ENCODE measurements at places on chromosomes 3 and 15.
A peak's percentile ranks its signal among the peaks of the same experiment; 100 is the strongest.

GRCh38 chr3:184186184-184186901, at the start of gene ABCF3:
Gene ABCF3 (plus strand): TSS chr3:184186199. CDS start chr3:184186208, 9 bp downstream.
- peak; percentile 50 for DNase-seq

- DNase-seq: peak; percentile 62
These were observed 44.0 kb downstream of the PSMD6 start for GRCh38 chr3:63979093-63979885.

GRCh38 chr15:81105545-81105944, 28.5 kb upstream of the CFAP161 start:
- DNase-seq: no peak

DNA sequence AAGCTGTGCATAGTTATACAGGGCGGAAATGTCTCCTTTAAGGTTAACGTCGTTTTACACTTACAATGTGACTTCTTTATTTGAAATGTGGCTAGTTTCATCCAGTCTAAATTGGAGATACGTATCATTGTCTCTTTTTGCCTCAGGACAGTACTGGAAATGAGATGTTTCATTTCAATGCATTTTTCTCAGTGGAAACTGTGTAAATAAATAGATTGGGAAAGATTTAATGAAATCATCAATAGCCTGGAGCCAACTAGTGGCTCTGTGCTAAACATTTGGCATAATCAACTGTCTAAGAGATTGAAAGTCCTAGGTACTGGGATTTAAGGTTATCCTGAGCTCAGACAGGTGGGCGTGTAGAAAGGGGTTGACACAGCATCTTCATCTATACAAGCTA, 691.5 kb upstream of the CCDC54 start:
- DNase-seq: no peak

DNA sequence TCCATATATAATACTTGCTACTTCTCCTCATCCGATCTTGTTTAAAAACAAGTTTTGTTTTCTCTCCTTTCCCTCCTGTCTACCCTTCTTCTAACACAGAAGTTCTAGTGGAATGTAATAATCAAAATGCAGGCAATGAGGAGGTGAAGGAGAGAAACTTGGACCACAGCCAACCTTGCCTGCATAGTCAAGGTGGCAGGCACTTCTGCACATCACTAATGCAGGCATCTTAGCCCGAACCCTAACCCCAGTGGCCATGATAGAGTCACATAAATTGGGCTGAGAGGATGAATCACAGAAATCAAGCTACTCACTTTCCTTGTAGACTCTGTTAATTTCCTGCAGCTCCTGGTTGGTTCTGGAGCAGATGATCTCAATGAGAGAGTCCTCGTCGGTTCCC, 41.0 kb downstream of the ANXA2 start:
- no peak for DNase-seq

DNA sequence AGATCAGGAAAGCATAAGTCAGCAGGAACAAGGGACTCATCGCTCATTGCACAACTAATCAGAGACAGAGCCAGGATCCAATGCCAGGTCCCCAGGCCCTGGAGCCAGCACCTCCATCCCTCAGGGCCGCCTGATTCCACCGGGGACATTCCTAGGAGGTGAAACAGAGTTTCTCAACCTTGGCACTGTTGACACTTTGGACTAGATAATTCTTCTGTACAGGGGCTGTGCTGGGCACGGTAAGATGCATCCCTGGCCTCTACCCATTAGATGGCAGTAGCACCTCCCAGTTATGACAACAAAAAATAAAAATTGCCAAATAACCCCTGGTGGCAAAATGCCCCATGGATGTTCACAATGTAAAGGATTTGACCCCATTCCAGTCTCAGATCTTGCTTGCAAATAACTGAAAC, 127.7 kb downstream of the MTHFS start:
- DNase-seq: peak; percentile 74

DNA sequence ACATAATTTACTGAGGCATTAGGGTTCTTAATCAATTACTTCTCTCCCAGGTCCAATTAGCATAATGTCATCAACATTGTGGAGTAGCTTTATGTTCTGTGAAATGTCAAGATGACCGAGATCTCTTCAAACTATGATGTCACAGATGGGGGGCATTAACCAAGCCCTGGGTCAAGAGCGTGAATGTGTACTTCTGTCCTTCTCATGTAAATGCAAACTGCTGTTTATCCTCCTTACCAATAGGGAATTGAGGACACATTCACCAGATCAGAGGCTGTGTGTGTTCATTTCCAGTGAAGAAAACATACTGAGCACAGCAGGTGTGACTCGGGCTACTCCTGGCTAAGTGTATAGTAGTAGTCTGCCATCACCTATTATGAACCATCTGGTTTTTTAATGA, 177.9 kb downstream of the MINAR1 start:
- no peak for DNase-seq

DNA sequence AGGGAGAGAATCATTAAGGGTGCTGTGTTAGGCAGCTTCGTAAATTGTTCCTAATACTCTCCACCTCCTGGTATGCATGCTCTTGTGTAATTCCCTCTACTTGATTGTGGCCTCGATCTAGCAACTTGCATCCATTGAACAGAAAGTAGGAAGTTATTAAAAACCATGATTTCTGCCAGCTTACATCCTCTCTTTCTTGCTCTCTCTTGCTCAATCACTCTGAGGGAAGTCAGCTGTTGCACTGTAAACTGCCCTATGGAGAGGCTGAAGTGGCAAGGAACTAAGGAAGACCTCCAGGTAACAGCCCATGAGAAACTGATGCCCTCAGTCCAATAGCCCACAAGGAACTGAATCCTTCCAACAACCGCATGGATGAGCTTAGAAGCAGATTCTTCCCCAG, 92.6 kb downstream of the ERC2 start:
- peak; percentile 2 for DNase-seq

- no peak for DNase-seq
These were observed 539.2 kb downstream of the VGLL3 start for GRCh38 chr3:86451749-86452148.
